ENCODE measurements at places on chromosomes 5 and 9.

DNA sequence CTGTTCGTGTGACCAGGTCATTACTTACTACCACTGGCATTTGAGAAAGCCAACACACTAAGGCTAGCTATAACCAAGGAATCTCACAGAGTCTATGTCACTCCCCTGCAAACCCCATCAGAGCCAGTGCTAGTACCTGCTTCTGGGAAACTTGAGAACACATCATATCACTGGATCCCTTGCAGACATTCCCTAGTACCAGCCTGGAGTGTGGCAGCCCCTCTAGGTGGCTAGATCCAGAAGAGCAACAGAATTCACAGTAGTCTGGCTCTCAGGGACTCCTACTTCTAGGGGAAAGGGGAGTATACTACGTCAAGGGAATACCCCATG is 73.8 kb upstream of the RUSC2 start:
- DNase-seq, result no peak

GRCh38 chr5:127008300-127008975 is 21.9 kb downstream of the MARCHF3 start:
- DNase-seq, result no peak

DNA sequence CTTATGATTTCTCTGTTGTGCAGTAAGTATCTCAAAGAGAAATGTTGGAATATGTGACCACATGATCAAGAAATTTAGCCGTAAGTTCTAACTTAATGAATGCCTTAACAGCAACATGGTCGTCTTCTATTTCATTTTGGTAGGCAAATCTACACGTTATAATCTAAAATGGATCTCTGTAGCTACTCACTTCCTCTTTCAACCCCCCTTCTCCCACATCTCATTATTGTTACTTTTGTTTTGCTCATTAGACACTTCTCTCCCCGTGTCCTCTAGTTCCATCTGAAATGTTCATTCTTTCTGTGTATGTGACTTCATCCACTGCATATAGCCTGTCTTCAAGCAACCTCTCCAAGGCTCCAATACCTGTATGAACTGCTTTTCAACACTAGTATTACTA is 27.1 kb upstream of the LPAR1 start:
- no peak for DNase-seq

- DNase-seq, result no peak
Observed at GRCh38 chr5:18652404-18653215, 1018.4 kb downstream of the TAF11L14 start.

GRCh38 chr9:79684711-79685575 is 113.2 kb downstream of the TLE4 start:
- DNase-seq, result no peak

DNA sequence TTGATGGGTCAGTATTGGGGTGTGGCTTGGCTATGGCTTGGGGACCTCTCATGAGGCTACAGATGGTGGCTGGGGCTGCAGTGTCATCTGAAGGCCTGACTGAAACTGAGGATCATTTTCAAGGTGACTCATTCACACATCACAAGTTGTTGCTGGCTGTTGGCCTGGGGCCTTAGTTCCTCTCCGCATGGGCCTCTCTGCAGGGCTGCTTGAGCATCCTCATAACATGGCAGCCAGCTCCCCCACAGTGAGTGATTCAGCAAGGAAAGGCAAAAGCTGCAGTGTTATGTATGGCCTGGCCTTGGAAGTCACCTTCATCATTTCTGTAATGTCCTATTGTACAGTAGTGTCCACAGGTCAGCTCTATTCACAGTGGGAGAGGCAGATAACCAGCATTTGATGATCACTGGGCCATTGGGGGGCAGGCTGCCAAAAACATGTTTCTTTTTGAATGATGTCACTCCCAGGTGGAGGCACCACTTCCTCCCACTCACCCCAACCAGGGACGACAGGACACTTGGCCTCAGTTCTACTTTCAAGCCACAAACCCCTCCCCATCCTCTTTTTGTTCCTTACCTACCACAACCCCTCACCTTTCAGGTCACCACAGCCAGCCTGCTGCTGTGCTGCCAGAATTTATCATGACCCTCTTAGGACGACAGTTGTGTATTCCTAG is 14.4 kb downstream of the FGD3 start:
- DNase-seq, result no peak

GRCh38 chr9:69036309-69036708 is 757 bp downstream of the FXN start:
- peak; percentile 18 for DNase-seq

DNA sequence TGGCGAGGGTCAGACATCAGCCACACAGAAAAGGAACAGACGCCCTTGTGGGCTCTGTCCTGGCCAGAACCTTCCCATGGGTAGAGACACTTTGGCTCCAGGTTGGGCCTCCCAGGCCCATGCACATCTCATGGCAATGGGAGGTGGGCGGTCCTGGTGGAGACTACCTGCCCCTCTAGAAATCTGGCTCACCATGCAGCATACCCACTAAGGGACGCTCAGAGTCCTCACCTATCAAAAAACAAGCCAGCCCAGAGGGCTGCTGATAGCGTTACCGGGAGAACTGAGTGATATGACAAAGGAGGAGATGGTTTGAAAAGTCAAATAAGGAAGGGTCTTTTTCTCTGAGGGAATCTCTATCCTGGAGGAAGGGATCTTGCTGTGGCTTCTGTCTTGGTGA is 62.1 kb downstream of the C5orf15 start:
- DNase-seq, result no peak

- DNase-seq, result no peak
Observed at GRCh38 chr5:180133971-180134508, 62.5 kb upstream of the RNF130 start.

DNA sequence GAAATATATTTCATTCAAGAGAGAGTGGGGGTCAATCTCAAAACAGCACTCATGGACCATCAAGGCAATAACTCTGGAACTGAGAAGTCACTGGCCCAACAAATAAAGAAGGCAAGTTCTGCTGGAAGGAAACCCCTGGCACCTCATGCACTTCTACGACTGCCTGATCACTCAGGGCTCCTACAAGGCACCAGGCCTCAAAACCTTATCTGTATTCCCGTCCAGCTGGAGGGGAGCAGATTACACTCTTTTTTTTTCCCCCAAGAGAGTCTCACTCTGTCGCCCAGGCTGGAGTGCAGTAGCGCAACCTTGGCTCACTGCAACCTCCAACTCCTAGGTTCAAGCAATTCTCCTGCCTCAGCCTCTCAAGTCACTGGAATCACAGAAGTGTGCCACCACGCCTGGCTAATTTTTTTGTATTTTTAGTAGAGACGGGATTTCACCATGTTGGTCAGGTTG is 49.9 kb downstream of the P4HA2 start:
- DNase-seq, result no peak

- no peak for DNase-seq
Observed at GRCh38 chr9:115340314-115340713, 222.4 kb upstream of the TNC start.
